ENCODE measurements at places on chromosomes 3 and 15.

DNA sequence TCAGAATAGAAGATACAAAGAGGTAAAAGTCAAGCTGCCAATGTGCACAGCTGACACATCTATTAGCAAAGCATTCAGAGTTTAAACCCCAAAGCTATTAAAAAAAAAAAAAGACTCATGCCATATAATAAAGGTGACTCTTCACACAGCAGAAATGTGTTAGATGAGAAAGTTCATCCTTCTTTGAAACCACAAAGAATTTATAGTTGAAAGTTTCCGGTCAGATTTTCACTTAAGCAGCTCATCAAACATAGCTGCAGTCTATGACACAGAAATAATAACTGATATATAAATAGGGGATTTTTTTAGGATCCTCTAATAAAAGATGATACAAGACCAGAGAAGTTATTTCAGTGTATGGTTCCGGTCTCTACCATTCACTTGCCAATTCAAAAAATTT lies 76.6 kb downstream of the WWTR1 start:
- DNase-seq: peak; percentile 62

DNA sequence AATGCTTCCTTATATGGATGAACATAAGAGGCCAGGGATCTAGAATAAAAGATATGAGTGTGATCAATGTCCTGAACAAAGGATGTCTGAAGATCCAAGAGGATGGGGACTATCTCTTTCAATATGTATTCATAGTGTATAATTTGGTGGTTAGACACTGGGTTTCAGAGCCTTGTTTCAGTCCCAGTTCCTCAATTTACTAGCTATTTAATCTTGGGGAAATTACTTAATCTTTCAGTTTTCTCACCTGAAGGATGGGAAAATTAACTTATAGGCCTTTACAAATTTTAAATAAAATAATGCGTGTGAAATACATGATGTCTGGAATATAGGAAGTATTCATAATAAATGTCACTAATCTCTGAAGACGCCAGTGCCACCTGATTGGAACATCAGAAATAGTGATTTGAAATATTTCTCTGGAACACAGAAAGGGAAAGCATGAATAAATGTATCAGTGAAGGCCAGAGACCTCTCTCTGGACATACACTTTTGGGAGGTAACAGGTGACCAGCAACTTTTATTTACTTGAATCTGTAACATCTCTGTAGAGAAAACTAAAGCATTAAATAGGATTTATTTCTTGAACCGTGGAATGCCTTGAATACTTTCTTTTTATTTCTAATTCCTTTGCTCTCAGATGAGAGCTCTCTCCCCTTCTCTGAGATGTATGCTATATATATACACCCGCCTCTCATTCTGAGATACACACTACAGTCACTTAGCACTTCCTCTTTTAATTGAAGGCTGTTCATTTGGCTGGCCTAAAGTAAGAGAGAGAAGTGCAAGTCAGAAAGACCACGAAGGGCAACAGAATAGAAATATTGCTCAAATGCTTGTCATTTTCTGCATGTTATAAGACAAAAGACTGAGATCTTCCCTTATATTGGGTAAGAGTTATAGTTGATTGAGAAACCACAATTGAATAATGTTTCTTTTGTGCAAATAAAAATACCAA lies 407.1 kb downstream of the LSAMP start:
- DNase-seq: no peak

DNA sequence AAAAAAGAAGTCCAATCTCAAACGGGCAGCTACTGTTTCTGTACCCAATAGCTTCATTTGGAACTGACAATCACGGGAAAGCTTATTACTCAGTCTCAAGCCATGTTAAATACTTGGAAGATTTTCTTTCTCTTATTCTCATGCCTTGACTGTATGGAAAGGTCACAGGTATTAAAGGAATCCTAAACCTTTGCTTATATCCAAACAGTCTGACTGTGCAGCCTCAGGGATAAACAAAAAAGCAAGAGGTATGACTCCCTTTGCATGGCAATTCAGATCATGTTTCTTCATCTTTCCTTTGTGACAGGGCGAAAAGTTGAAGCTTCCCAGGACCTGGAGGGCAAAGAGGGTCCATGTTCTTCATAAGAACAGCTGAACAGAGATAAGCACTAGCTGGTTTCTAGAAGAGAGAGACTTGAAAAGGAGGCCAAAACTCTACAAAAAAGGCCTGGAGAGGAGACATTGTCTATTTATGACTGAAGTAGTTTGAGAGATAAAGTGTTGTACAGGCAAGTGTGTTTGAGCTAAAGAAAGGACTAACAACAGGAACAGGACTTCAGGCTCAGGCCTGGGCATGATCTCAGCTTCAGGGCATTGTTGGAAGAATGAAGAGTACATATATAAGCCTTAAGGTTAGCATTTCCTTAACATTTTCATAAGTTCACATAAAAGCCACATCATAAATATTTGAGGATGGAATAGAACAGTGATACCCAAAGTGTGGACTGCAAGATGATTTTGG lies 231.0 kb upstream of the THRB start:
- no peak for DNase-seq

DNA sequence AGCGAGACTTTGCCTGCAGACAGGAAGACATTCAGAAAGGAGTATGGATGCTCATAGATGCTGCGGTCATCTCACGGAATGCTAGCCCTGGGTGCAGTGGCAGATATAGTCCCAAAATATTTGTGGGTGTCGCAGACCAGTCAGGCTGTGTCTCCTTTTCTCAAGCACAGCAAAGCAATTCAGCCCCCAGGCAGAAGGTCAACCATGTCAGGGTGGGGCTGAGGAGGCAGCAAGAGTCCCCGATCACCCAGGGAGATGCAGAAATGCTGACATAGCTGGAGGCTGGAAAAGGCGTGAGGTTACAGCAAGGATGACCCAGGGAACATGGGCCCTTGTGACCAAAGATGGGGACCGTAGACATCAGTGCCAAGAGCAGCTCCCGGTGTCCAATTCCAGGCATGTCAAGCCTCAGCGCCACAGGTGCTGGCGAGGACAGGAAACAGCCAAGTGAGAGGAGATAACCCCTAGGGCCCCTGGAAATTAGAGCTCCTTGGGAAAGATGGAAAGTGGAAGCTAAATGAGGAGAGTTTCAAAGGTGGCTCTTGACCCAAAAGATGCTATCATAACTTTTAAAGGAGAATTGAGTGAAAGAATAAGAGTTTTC lies 81.2 kb upstream of the ABHD17C start:
- DNase-seq: no peak

- DNase-seq: peak; percentile 33
Observed at GRCh38 chr3:123841476-123842238, 42.5 kb downstream of the MYLK start.

DNA sequence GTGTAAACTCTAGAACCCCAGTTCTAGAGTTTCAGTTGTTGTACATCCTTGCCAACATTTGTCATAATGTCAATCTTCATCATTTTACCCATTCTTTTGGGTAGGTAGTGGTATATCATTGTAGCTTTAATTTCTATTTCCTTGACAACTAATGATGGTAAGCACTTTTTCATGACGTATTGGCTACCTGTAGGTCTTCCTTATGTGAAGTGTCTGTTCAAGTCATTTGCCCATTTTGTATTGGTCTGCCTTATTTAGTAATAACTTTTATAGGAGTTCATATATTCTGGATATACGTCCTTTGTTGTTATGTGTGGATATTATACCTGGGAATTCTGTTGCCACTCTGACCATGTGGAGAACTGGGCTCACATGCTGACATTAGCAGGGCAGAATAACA lies 73.8 kb upstream of the ACTC1 start:
- no peak for DNase-seq

- DNase-seq: no peak
Observed at GRCh38 chr3:169929830-169930519, 18.6 kb downstream of the SAMD7 start.

DNA sequence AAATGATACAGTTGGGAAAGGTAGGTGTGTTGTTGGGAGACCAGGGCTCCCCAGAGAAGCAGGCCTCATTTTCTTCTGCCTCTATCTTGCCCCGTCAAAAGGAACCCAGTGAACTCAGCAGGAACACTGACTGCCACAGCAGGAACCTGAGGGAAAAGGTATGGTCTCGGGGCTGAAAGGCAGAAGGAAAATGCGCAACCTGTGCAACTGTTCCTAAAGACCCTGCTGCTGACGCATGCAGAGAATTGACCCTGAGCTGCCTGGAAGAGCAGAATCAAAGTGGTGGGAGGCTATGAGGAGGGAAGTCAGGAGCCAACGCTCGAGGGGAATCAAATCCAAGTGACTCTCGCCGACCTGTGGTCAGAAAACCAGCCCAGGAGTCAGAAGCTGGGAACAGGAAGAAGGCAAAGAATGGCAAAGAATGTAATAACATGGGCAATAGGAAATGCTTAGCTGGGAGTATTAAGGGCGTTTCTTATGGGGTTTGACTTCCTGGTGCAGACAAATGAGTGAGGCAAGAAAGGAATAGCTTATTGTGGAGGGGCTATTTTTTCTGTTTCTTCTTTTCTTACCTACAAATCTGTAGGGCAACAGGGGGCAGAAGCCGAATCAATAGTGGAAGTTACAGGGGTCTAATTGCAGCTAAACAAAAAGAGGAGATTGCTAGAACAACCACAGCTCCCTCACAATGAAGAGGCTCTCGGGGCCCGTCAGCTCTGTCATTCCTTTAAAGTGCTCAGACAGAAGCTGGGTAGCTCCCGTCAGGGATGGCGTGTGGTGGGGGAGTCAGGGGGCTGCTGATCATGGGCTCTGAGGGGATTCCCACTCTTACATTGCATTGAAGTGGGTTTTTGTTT lies 65.4 kb upstream of the DLG1 start:
- no peak for DNase-seq

DNA sequence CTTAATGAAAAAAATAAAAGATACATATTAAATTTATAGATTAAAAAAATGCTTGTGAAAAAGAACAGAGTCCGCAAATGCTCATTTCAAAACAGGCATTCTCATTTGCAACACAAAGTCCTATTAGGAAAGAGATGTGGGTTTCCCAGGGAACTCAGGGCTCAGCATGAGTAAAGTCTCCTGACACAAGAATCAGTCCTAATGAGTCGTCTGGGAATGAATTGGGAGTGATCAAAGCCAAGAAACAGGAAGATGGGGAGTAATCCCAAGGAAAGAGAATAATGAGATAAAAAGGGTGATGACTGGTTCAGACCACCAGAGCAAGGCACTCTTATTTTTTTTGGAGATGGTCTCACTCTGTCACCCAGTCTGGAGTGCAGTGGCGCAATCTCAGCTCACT lies 443.7 kb downstream of the NR2F2 start:
- no peak for DNase-seq

DNA sequence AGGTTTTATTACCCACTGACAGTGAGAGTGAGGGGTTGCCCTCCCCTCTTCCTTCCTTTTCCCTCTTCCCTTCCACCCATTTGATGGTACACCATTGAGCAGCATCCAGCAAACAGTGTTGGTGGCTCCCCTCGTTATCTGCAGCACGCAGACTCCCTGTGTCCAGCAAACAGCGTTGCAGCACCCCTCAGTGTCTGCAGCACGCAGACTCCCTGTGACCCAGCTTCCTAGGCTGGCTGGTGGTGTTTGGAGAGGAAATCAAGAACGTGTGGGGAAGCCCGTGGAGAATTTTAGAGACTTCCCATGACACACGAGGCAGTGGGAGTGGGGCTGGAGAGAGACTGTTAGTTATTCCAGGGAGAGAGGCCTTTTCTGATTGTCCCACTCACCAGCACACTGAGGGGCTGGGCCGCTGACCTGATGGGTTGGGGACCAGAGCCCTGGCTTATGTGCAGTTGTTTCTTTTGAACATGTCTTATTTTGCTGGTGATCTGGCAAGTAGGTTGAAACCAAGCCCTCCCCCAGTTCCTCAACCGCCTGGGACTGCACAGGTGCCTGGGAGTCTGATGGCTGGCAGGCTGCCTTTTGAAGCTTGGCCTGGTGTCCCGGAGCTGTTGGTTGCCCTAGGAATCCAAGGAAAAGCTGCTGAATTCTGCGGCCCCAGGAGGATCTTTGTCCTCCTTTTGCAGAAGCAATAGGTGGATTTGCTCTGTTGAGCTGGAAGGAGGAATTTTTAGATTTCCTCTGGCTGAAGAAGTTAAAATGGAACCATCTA lies 19.0 kb downstream of the APBA2 start:
- DNase-seq: no peak

GRCh38 chr3:149393345-149394160 lies 16.1 kb upstream of the TM4SF1 start:
- peak; percentile 80 for DNase-seq

GRCh38 chr15:87962428-87962827 lies 294.1 kb downstream of the NTRK3 start:
- peak; percentile 20 for DNase-seq

DNA sequence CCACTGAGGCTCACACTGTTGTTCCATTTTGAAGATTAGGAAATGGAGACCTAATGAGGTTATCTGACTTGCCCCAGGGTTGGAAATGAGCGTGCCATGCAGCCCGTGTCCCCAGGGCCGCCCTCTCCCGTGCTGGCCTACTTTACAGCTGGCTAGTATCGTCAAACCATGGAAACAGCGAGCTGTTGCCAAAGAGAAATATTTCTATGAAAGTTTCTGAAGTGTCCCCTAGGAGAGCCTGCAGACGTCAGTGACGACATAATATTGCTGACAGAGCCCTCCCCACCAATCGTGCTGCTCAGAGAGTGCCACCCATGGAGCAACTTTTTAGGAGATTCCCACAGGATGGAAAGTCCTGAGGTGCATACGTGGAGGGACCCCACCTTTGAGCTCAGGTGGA lies 11.2 kb upstream of the FAM174B start:
- no peak for DNase-seq

- no peak for DNase-seq
Observed at GRCh38 chr3:84755860-84756259, 202.9 kb upstream of the CADM2 start.

GRCh38 chr15:101001796-101002195 lies 82.6 kb downstream of the LRRK1 start:
- no peak for DNase-seq

- DNase-seq: no peak
Observed at GRCh38 chr3:57942872-57943283, 65.3 kb upstream of the FLNB start.

GRCh38 chr3:56970461-56970879 lies 90.0 kb upstream of the SPATA12 start:
- DNase-seq: no peak

All from fibroblast of skin of right quadriceps (primary cell).